ENCODE measurements at places on chromosomes 13 and 19.

DNA sequence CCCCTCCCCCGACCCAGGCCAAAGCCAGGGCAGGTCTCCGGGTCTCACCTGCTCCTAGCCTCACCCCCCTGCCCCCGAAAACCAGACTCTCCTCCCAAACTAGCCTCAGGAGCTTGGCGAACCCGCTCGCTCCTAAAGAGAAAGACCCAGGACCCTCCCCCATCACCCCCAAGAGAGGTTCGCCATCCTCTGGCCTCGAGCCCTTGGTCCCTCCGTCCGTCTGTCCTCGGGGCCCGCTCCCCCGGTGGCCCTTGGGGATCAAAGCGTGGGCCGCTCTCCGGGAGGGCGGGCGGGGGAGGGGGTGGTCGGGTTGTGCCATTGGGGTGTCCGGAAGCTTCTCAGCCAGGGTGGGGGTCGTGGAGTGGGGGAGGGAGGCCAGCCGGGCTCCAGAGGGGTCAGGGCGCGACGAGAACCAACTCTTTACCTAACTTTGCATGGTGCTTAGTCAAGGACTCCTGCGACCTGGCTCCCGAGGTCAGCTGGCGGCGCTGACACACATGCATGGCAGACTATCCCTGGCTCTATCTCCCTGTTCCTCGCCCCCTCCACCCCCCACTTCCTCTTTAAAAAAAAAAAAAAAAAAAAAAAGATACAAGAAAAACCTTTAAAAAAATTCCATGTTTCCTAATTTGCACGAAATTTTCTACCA lies 15.6 kb downstream of the SMIM24 start:
- no peak for DNase-seq

DNA sequence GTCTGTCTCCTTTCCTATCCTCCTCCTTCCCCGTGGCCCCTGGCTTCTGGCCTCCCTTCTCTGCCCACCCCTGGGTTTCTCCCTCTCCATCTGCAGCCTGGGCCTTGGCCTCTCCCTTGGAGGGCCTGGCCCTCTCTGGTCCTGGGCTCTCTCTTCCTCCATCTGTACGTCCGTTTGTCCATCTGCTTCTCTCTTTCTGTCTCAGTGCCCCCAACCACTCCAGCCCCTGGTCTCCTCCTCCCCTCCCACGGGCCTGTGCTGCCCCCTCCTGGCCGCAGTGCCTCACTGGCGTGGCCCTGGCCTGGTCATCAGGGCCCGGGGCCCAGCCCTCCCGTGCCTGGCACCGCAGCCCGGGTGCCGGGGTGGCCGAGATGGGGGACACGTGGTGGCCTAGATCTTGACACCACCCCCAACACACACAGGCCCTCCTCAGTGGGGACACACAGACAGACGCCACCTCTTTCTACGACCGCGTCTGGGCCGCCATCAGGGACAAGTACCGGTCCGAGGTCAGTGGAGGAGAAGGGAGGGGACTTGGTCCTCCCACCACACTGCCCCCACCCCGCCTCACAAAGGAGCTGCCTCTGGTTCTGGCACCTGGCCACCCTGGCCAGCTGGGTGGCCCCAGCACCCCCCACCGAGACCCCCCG lies 11.3 kb downstream of the PRKCSH start:
- peak; percentile 33 for DNase-seq

- no peak for DNase-seq
These were observed 7.4 kb upstream of the RXFP2 start for GRCh38 chr13:31731921-31732320.

DNA sequence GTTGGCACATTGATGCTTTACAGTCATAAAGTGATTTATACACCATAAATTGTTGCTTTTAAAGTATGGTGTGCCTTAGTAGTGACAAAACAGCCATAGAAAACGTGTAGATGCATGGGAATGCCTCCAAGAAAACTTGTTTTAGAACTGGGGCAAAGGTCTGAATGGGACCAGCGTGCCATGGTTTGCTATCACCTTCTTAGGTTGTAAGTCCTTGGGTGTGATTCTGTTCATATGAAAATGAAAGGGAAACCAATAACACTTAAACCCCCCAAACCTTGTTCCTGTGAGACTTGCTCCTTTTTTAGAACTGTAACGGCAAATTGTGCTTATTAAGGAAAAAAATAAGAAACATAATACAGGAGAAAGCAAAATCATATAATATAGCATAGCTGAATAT lies 603.3 kb upstream of the SLITRK6 start:
- no peak for DNase-seq

Data from fibroblast of pulmonary artery (primary cell).